Heart right ventricle (tissue), 16 donors: ENCODE measurements at places on chromosomes 7 and 10.

DNA sequence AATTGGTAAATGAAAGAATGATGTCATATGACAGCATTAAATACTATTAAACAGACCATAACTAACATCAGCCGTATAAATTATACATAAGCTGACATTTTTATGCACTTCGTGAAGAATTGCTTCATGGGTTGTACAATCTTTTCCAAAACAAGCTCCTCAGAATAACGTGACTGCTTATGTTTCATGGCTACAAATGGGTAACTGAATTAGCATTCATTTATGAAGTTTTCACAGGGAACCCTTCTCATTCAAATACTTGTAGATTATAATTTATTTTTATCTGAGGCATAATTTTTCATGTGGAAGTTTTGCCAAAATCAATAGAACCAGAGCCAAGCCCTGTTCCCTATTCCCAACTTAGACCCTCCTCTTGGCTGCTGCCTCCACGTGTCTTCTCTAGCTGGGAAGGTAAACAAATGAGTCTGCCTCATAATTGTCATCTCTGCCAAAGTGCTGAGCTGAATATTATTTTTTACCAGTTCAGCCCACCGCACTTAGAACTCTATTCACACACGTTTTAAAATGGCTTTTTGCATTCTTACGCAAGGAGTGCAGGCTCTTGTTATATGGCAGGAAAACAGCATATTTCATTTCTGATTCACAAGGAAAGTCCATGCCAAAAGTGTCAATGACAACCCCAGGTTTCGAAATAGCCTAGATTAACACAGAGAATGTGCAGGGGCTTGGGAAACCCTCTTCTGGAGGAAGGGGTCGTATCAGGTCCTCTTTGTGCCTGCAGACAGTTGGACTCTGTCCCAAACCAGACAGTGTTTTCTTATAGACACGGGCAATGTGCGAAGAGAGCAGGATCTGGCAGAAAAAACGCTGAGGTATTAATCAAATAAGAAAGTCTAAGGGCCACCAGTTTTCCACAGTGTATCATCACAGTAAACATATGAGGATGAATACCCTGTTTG, 370.7 kb upstream of the MGMT start:
- no peak for DNase-seq

GRCh38 chr7:54343511-54343910, 198.7 kb upstream of the VSTM2A start:
- DNase-seq: no peak

GRCh38 chr10:127148066-127148932, 48.1 kb downstream of the INSYN2A start:
- DNase-seq: no peak

GRCh38 chr7:32048970-32049491, 21.2 kb downstream of the PDE1C start:
- no peak for DNase-seq

GRCh38 chr10:69567920-69568319, 5.3 kb downstream of the NEUROG3 start:
- peak; percentile 54 for DNase-seq

GRCh38 chr7:142873281-142873784, 12.2 kb downstream of the TRPV6 start:
- DNase-seq: no peak

DNA sequence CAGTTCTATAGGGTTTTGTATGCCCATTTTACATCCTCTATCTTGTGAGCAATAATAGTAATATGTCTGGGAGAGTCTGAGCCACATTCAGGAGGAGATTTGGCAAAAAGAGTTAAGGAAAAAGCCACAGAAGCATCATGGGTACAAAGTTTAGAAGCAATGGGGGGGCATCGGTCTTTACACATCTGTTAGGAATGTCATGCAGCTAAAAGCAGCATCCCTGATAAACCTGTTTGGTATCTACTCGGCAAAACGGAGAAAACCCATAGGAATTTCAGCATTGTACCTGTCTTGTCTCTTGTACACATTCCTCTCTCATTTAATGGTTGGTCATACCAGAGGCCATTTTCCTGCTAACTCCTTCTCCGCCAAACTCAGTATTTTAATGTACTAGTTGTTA, 12.5 kb upstream of the HERPUD2 start:
- no peak for DNase-seq

DNA sequence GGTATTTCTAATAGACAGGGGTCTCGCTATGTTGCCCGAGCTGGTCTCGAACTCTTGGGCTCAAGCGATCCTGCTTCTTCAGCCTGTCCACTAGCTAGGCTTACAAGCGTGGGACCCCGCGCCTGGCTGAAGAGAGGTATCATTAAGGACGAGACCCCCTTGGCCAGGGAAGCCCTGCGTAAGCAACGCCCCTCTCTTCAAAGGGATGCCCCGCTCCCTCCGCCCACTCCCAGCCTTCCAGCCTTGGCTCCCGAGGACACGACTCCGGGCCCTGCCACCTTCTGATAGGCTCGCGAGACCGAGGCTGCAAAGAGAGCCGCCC, 220 bp upstream of the ZKSCAN5 start:
- DNase-seq: no peak

GRCh38 chr10:54434782-54435181, 366.2 kb downstream of the PCDH15 start:
- DNase-seq: no peak

DNA sequence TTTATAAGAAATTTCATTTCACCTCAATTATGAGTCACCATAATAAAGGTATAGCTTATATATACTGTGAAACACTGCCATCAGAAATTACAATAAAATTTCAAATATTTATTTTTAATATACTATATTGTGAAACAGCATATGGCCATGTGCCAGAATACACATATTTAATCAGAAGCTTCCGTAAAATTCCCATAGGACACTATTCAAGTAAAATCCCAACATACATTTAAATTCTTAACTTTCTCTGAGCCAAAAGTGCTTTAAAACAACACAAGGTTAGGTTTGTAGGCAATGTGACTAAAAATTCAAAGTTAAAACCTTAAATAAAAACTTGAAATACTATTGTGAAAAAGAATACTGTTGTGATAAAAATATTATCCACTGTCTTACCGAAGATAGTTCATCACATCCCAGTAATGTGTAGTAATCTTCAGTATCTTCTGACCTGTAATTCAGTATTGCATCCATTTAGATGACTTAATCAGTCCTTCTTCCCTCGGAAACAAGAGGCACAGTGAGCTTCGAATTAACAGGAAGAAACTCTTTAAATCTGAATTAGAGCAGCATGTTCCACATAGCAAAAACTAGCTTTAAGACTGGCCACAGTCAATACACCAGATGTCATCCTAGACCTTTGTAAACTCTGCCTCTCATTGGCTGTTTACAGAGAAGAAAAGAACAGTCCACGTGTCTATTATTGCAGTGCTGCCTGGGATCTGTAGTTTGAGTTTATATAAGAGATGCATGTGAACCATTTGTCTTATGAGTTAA, at the start of gene DNAJC12:
Gene DNAJC12, minus strand, starts transcription at position 648 of the 774 bp plus-strand sequence. Its CDS starts 177 bp downstream, at position 471.
- DNase-seq: no peak

- DNase-seq: no peak
Observed at GRCh38 chr10:78688230-78688900, 380.4 kb upstream of the ZMIZ1 start.

- DNase-seq: no peak
Observed at GRCh38 chr7:5564894-5565293, 141.3 kb upstream of the TNRC18 start.

GRCh38 chr10:34670081-34670480, 145.0 kb downstream of the PARD3 start:
- DNase-seq: no peak

- no peak for DNase-seq
Observed at GRCh38 chr7:17976952-17977351, 36.7 kb upstream of the SNX13 start.

DNA sequence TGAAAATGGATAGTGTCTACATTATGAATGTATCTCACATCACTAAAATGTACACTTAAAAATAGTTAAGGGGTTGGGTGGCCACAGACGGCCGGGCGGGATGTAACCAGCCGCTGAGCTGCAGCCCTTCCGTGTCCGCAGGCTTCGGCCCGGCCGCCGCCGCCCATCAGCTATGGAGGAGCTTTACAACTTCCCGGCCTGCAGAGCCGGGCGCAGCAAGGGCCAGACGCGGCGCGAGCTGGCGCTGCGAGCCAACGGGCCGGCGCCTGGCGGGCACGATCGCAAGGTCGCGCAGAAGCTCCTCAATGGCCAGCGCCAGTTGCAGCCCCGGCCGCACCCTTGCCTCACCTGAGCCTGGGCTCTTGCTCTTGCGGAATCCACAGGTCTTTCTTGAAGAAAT, 69.1 kb downstream of the KMT2C start:
- peak; percentile 18 for DNase-seq

DNA sequence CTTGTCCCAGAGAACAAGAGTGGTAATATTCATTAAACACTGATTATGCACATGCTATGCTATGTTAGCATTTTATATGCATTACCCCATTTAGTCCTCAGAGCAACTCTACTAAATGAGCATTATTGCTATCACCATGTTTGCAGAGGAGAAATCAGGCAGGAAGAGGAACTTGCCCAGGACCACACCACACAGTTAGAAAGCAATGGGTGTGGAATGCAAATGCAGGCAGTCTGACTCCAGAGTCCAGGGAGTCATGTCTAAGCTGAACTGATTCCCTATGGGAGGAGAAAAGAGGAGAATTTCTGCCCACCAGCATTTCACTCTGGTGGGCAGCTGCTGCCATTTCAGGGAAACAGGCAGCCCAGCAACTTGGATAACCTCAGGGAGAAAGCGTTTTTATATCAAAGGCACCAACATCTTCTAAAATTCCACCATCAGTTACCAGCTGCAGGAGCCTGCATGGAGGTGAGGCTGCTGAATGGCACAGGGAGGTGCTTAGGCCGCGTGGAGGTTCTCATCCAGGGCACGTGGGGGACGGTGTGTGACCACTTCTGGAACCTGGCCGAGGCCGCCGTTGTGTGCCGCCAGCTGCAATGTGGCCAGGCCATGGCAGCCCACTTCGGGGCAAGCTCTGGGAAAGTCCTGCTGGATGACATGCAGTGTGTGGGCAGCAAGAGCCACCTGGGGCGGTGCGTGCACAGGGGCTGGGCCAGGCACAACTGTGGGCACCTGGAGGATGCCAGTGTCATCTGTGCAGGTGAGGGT, 68.2 kb upstream of the C10orf120 start:
- DNase-seq: no peak

GRCh38 chr7:77425101-77426051, 9.2 kb upstream of the GSAP start:
- no peak for DNase-seq

DNA sequence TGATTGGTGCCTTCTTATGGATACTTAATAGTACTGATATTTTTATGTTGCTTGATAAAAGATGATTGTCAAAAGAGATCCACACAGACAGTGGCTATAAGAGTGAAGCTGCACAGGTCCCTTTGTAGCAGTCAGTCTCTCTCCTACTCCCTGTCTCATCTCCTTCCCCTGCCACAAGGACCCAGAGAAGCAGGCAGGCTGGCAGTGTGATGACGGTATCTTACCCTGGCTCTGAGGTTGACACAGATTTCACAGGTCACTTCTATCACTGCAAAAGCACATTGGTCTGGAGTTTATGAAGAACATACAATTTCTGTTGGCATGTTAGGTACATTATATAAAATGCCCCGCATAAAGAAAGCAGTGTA, 64.4 kb upstream of the AHR start:
- DNase-seq: no peak

GRCh38 chr7:115352375-115352774, 430.5 kb downstream of the MDFIC start:
- DNase-seq: no peak

DNA sequence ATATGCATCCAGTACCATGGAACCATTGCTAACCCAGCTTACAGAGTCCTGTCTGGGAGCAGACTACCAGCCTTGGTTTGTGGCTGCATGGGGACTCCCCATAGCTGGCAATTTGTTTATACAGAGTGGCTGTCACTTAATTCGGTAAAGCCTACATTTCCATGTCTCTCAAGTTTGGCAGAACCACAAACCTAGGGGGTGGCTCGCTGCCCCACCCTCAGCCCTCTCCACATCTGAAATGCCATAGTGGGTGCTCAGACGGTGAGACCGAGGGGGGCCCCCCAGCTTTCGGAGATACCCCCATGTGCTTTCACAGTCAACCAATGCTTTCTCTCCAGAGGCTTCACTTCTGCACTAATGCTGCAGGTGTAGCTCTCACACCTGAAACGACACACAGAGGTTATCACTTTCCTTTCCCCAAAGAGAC, 75.5 kb upstream of the KAT6B start:
- DNase-seq: no peak

GRCh38 chr7:17176371-17177032, 122.0 kb upstream of the AHR start:
- no peak for DNase-seq

- no peak for DNase-seq
Observed at GRCh38 chr10:82683945-82684344, 809.0 kb downstream of the NRG3 start.

GRCh38 chr7:148633761-148634160, 43.2 kb downstream of the C7orf33 start:
- DNase-seq: no peak

DNA sequence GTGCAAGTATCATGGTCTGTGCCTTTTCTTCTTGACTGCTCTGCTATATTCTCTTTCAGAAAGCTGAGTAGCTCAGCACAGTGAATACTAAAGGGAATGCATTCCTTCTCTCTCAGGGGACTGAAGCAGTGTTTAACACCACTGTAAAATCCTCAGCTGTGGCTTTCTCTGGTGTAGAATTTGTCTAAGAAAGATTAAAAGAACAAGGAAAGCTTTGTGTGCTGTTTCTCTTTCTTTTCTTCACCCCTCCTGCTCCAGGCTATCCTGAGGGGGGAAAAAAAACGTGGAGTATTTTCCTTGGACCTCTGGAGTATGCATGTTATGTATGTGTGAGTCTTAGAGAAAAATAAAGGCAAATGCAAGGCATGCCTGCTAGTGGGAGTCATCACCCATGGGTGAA, 383.9 kb downstream of the AUTS2 start:
- DNase-seq: no peak

GRCh38 chr10:11828682-11829284, 5.6 kb downstream of the PROSER2 start:
- DNase-seq: no peak

DNA sequence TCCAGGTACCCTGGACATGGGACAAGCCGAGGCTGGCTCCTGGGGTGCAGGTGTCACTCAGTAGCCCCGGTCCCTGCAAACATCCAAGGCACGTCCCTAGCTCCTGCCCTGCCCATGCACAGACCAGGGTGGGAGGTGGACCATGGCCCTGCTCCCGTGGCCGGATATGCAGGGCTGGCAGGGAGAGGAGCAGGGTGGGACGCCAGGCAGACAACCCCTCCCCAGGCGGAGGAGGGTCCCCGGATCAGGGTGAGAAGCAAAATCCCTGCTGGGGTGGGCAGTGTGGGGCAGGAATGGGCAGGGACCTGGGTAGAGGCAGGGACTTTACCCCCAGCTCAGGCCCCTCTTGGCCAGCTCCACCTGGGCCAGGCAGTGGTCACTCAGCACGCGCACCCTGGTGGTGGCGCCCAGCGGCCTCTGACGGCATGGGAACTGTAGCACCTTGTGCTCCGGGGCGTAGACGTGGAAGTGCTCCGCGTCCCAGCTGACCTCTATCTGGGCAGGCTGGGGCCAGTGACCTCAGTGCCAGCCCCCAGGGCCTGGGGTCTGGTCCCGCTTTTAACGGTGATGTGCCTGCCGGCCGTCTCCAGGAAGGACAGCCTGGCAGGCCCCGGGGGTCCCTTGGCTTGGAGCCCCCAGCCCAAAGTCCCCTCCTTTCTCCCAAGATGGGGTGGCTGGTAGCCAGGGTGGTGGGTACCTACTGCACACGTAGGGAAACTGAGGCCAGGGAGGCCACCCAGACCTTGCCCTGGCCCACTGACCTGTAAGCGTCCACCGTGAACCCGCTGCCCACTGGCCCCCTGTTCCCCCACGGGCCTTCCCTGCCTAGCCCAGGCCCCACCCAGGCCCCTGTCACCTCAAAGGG, 1.2 kb downstream of the GRIFIN start:
- no peak for DNase-seq
